ENCODE measurements at places on chromosomes 5 and 9. TPM values are rescaled to one million over a fixed set of nuclear protein-coding genes. Genes with fewer than 3 reads are reported as not detected.

The C9orf50 gene
- polyA plus RNA-seq = 0.34 TPM

The SV2C gene
- polyA plus RNA-seq = 0.10 TPM

The SPATA6L gene
- polyA plus RNA-seq = 3.0 TPM

The IFNA17 gene
- polyA plus RNA-seq = not detected

The FBN2 gene
- polyA plus RNA-seq = 112 TPM

The SLC6A18 gene
- 1.5 TPM for polyA plus RNA-seq

The IL4 gene
- polyA plus RNA-seq = not detected

The CBY3 gene
- polyA plus RNA-seq = 0.65 TPM

The NSG2 gene
- 0.17 TPM for polyA plus RNA-seq

The GTF2H2C gene
- 36.3 TPM for polyA plus RNA-seq

The IGIP gene
- 6.3 TPM for polyA plus RNA-seq

The CDC25C gene
- 7.8 TPM for polyA plus RNA-seq

The DND1 gene
- polyA plus RNA-seq = not detected

The DBN1 gene
- polyA plus RNA-seq = 177 TPM

The PCDHB4 gene
- polyA plus RNA-seq = 2.9 TPM

The MEIKIN gene
- 0.18 TPM for polyA plus RNA-seq

The MORN5 gene
- polyA plus RNA-seq = 3.4 TPM

The CCDC183 gene
- polyA plus RNA-seq = 2.9 TPM

The TIMD4 gene
- 0.36 TPM for polyA plus RNA-seq

The NPDC1 gene
- 18.7 TPM for polyA plus RNA-seq

The PRELID2 gene
- polyA plus RNA-seq = 8.7 TPM

The KLF9 gene
- polyA plus RNA-seq = 7.0 TPM

The DAPK1 gene
- polyA plus RNA-seq = 68.4 TPM

The RNF180 gene
- 10.2 TPM for polyA plus RNA-seq

The OTP gene
- polyA plus RNA-seq = not detected

The ENTPD8 gene
- polyA plus RNA-seq = 0.34 TPM

The CNOT8 gene
- 88.2 TPM for polyA plus RNA-seq

The FBLL1 gene
- 0.65 TPM for polyA plus RNA-seq

The HAPLN1 gene
- polyA plus RNA-seq = 9.6 TPM

The APBA1 gene
- 13.8 TPM for polyA plus RNA-seq

The NUTM2G gene
- 0.85 TPM for polyA plus RNA-seq

The TLE1 gene
- 69.2 TPM for polyA plus RNA-seq

The SLC22A4 gene
- polyA plus RNA-seq = 5.1 TPM

The OTULINL gene
- polyA plus RNA-seq = 10.3 TPM

The STPG3 gene
- 1.6 TPM for polyA plus RNA-seq

The TCERG1 gene
- polyA plus RNA-seq = 115 TPM

The DNAI1 gene
- 1.6 TPM for polyA plus RNA-seq

The FST gene
- 17.7 TPM for polyA plus RNA-seq
